ENCODE measurements at places on chromosomes 11 and 22.

DNA sequence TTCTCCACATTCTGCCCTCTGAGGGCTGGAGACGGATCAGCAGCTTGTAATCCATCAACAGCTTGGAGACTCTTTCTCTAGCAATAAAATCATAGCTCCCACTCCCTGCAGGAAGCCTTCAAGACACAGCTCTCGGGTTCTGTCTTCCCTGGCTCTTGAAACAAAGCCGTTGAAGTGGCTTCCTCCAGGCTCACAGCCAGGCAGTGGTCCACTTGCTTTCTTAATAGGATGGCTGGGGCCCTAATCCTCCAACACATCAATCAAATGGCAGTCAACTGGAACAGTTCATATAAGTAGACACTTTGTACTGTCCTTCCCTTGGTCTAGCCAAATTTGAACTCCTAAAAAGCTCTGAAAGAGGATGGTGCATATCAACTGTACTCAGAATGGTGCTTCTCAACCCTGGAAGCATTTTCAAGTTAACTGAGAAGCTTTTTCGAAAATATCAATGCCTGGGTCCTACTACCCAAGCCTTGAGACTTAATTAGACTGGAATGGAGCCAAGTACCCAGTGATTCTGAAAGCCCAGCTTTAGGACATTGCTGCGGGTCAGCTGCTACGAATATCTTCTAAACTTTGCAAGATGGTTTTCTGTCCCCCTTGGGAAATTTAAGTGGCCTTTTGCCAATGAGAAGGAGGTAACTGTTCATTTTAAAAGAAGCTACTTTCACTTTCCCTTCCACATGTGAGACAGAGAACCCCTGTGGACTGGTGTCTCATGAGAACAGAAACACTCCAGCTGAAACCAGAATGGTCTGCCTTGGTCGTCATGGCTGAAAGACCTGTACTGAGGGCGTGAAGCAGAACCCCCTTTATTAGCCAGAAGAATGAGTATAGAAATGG lies 74.7 kb downstream of the SC5D start:
- peak; percentile 95 for DNase-seq

DNA sequence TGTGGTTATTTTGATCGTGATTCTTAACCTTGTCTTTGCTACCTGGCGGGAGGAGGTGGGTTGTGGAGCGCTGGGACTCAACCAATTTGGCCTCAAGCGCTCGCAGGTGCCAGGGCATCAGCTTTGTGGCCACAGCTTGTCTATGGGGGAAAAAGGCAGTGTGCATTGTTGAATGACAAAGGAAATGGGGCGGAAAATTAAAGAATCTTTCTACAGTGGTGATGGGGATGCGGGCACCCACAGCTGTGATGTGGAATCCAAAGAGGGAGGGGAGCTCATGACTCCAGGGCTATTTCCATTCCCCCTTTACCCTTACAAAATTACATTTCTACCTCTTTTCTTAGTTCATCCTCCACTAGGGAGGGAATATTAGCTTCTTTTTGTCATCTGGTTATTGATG lies 1.1 kb downstream of the SLC6A5 start:
- DNase-seq = no peak

GRCh38 chr11:20250644-20251247 lies 90.5 kb upstream of the DBX1 start:
- DNase-seq = no peak

DNA sequence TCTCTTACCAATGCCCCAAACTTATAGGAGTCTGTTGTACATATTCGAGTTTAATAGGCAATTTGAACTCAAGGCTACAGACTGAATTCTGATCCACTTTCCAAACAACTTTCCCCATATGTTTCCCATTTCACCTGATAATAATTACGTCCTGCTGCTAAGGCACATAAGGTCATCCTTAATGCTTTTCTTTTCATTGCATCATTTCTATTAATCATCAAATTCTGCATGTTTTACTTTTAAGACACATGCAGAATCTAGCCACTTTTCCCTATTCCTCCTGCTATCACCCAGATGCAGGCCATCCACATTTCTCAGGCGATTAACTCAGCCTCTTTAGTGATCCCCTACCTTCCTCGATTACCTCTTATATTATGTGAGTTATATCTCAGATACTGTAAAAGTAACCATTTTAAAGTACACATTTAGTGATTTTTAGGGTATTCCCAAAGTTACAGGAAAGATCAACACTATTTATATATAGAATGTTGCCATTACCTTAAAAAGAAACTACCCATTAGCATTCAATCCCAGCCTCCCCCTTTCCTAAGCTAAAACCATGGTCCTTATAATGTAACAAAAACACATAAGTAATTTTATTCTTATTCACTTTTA lies 14.9 kb downstream of the XKR3 start:
- DNase-seq = no peak

- no peak for DNase-seq
These were observed 23.8 kb downstream of the ALG12 start for GRCh38 chr22:49894322-49895054.

DNA sequence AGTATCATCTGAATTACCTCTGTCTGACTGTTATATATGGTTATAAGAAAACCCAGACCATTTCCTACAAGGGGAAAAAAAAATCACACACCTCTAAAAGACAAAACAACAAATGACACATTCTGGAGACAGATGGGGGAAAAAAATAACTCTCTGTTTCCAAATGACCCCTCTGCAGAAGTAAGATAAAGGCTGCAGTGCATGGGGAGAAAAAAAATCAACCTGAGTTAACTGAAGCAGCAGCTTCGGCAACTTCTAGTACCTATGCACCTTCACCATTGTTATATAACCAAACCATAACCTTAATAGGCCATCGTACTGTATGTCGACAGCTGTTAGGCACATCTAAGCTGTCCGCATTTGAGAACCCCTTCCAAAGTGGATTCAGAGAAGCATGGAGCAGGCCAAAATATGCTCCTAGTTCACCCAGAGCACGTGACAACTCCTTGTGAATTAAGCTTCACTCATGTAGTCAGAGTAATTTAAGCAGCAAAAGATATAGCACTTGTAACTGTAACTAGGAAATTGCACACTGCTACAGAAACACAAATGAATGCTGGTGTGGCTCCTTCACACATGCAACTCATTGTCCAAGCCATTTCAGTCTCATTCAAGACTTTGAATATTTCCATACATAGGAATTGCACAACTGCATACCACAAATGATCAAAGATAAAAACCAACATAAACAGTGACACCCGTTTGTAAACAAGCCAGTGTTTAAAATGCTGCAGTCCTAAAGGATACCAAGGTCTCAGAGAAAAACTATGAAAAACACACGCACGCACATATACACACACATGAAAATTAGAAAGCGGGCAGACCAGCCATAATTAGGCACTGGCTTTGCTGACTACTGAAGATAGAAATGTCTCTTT lies 2.7 kb downstream of the SIK3 start:
- DNase-seq = peak; percentile 14

- DNase-seq = no peak
These were observed 14.3 kb upstream of the TCF20 start for GRCh38 chr22:42284643-42285181.

- no peak for DNase-seq
These were observed 5.8 kb downstream of the MB start for GRCh38 chr22:35611200-35611890.

- no peak for DNase-seq
These were observed 8.0 kb upstream of the PMM1 start for GRCh38 chr22:41597635-41597953.

DNA sequence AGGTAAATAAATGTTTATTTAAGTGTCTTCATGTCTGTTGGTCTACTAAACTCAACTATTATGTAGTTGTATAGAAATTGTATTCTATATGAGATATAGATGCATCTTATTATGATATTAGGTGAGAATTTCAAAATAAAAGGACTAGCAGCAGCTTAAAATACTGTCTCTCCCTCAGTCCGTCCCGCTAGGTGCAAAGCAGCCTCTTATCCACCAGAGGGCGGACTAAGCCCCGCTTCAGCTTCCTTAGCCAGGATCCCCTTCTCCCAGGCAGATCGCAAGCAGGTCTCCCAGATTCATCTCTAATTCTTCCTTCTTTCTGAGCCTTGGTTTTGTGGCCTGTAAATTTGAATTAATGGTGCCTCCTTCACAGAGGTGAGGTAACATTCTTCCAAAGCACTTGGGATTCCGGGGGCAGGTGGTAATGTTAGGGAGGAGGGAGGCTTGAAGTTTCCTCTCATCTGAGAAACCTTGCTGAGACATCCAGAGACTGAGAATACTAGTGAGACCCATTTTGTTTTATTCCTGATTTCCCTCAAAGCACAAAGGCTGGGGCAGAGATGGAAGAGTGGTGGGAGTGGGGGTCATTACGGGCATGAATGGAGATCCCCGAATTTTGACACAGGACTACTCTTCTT lies 13.5 kb upstream of the INSC start:
- DNase-seq = peak; percentile 75

DNA sequence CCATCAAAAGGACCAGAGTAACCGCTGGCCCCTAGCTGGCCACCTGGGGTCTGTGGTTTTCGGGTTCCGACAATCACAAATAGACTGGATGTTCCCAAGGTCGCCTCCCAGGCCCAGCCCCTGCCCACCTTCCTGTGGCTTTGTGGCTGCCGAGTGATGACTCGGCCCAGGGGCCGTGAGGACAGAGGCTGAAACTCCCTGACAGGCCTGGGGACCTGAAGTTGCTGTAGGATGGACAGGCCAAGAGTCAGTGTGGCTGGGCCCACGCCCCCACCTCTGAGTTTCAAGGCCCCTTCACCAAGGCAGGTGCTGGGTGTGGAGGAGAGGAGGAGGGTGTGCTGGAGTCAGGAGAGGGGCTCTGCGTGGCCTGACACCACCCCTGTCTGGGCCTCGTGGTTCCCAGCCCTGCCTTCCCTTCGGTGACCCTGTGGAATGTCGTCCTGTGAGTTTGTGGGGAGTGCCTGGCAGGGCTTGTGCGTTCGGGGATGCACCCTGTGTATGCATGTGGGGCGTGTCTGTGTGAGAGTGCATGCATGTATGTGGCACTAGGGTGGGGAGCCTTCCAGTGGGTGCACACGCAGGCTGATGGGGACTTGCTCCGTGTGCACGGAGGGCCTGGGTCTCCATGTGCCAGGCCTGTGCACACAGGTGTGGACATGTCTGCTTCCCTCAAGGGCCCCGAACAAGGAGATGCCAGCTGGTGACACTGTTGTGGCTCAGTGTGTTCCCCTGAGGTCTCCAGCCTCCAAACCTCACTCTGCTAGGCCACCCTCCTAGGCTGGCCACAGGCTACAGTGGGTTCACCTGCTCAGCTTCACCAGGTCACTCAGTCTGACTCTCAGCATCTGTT lies 8.4 kb upstream of the MGAT3 start:
- no peak for DNase-seq

Measured in GM12865 (cell line).